GM23248 (cell line): ENCODE measurements at places on chromosomes 3 and 15.

DNA sequence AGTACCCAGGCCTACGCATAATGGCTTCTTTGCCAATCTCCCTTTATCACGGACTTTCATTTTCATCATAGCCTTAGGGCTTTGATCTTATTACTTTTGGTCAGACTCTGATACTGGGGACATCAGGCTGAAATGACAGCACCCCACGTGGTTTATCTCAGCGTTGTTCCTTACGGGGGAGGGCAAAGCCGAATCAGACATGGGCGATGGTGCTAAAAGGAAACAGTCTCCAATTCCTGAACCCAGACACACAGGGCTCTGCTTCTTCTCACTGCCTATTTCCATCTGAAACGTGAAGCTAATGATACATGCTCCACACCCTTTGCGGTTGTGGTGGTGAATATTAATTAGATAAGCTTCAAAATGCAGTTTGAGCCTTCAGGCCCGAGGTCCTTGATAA is 59.4 kb upstream of the CD47 start:
- no peaks in the 10 kb centered on the region for H3K36me3 ChIP-seq
- no peaks in the 10 kb centered on the region for H3K27me3 ChIP-seq
- no peak for DNase-seq
- H3K4me3 ChIP-seq: no peak overlapping the region
- H3K4me1 ChIP-seq: 0 out of 2 replicates have a peak, but pooled peaks cover 8% of the 10 kb centered on the region

DNA sequence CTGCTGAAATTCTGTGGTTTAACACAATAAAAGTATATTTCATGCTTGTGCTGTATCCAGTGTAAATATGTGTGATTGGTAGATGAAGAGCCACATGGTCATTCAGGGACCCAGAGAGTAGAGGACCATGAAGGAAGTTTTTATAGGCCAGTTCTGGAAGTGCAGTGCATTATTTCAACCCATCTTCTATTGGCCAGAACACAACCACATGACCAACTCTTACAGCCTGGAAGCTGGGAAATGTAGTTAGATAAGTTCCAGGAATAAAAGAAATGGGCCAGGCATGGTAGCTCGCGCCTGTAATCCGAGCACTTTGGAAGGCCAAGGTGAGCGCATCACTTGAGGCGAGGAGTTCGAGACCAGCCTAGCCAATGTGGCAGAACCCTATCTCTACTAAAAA is 21.4 kb upstream of the PRTG start:
- H3K4me1 ChIP-seq: no peaks in the 10 kb centered on the region
- no peak overlapping the region for H3K27ac ChIP-seq
- no peaks in the 10 kb centered on the region for H3K27me3 ChIP-seq

DNA sequence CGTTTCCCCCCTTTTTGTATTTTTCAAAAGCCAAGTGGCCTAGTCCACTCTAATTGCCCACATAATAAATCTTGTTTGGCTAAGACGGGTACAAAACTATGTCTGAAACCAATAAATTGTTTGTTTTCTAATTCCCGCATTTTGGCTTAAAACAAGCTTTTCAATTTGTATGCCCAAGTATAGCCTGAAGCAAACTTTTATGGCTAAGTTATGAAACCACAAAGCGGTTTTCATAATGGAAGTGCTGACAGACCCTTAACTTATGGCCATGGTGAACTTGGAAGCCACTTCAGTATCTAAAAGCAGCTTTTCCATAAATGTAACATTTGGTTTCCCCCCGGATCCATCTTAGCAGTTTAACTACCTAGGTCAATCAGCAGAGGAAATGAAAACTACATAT is 29.9 kb upstream of the POLR2M start:
- no peak overlapping the region for H3K27ac ChIP-seq
- H3K4me1 ChIP-seq: peaks cover 20% of the 10 kb centered on the region
- no peak for DNase-seq
- no peaks in the 10 kb centered on the region for H3K27me3 ChIP-seq

DNA sequence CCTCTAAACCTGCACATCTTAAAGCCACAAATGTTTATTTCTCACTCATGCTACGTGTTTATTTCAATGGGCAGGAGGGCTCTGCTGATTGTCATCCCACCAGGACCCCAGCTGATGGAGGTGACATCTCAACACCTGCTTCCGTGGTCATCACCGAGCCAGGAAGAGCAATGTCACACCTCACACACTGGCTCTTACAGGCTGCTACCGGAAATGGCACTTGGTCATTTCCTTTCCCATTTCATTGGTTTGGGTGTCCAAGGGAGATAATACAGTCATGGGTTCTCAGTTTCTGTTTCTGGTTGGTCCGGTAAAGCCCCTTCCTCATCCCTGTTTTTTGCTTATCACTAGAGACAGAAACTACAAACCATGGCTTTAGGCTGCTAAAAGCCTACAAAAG is 41.9 kb downstream of the ABHD2 start:
- no peaks in the 10 kb centered on the region for H3K27me3 ChIP-seq
- H3K4me3 ChIP-seq: no peak overlapping the region
- DNase-seq: no peak
- no peaks in the 10 kb centered on the region for H3K36me3 ChIP-seq

GRCh38 chr3:99949956-99950670 is 132.5 kb downstream of the CMSS1 start:
- DNase-seq: no peak
- no peaks in the 10 kb centered on the region for H3K36me3 ChIP-seq
- H3K4me1 ChIP-seq: peaks cover 40% of the 10 kb centered on the region
- no peak overlapping the region for H3K27ac ChIP-seq

GRCh38 chr15:51776952-51777569 is 25.7 kb downstream of the TMOD2 start:
- H3K27ac ChIP-seq: no peak overlapping the region
- H3K4me3 ChIP-seq: no peak overlapping the region
- peaks cover 2% of the 10 kb centered on the region; the same call in 1 of the 2 replicates for H3K36me3 ChIP-seq
- H3K4me1 ChIP-seq: no peaks in the 10 kb centered on the region
- peak; percentile 80 for DNase-seq

GRCh38 chr3:173993299-173993698 is 595.8 kb downstream of the NLGN1 start:
- H3K4me3 ChIP-seq: peak overlapping the region; percentile 6; the same call in 1 of the 2 replicates
- H3K36me3 ChIP-seq: no peaks in the 10 kb centered on the region
- no peak overlapping the region for H3K27ac ChIP-seq
- DNase-seq: peak; percentile 76
